GM10248 (cell line): ENCODE measurements at places on chromosomes 6 and 20.
A peak's percentile ranks its signal among the peaks of the same experiment; 100 is the strongest.

DNA sequence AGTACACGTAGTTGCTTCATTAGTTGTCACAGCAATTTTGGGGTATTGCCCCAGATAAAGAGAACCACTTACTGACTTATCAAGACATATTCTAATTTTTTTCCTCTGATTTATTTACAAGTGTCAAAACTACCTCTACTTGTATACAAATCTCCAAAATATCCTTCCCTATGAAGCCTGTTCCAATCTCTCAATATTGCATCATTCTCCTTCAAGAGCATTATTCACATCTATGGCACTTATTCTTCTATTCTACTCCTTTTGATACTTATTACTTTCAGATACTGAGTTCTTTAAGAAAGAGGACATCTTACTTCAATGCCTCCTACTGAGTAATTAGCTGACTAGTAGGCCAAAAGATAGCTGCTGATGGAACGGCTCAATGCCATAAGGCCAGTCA, 105.2 kb downstream of the SMLR1 start:
- DNase-seq = no peak

DNA sequence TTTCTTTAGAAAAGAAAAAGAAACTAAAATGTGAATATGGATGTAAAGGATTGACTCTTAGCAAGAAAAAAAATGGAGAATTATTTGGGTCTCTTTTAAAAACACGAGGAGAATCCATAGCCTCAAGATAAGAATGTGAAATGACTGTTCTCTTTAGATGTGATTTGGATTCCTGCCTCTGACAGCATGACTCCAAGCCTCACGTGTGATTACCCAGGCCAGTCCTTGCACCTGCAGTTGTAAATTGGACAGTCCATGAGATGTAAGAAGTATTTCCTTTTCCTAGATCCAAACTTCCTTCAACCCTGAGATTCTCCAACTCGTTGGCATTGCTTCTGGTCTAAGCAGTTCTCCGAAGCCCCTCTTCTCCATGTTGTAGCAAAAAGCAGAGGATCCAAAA, 31.9 kb downstream of the SLC2A12 start:
- no peak for DNase-seq

DNA sequence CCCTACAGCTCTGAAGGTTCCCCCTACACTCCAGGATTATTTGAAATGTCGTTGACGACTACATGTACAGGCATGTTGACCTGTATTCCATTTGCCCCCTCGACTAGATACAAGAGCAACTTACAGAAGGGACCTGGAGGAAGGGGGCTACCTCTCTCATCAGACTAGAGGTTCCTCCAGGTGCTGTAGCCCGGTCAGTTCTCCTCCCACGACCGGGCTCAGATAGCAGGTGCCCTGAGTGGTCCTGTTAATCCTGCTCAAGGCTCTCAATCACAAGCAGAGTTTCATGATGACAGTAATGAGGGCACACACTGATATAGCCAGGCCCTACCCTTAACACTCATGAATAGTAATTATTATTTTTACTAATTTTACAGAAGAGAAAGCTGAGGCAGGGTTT, 36.5 kb downstream of the KCNK5 start:
- DNase-seq = no peak

DNA sequence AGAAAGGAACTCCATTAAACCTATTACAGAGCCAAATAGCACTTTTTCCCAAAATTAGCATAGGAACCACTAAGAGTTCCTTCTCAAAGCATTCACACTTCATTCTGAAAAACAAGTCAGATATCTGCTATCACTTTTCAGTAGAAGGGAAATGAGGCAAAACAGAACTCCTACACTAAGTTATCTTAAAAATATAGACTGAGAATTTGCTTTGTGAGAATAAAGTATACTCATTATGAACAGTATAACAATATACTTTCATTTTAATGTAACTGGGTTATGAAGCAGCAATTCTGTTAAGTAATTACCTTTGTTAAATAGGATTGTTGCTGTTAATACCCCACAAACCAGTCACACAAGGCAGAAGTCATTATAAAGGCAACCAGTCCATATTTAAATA, 8.7 kb downstream of the MTRF1L start:
- DNase-seq = no peak

GRCh38 chr6:68069921-68070710, 565.0 kb upstream of the ADGRB3 start:
- no peak for DNase-seq

- no peak for DNase-seq
Observed at GRCh38 chr6:4130357-4130987, 4.9 kb downstream of the ECI2 start.

DNA sequence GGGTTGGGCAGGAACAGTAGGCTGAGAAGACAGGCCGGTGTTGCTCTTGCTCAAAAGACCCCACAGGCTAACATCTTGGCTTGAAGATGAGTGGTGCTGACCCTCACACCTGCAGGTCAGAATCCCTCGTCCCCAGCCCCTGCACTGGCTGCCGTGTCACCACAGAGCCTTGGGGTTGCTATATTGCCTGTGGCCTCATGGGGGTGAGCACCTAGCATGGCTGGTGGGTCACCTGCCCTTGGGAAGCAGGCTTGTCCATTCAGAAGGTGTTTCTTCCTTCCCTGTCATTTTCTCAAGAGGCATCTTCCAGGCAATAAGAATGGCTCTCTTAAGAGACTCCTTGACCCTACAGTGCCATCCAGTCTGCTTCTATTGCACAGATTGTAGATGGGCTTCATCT, 7.7 kb downstream of the SLC22A16 start:
- no peak for DNase-seq

GRCh38 chr6:150492941-150493340, 106.7 kb upstream of the PLEKHG1 start:
- DNase-seq = no peak

- DNase-seq = no peak
Observed at GRCh38 chr6:91637217-91637616, 1050.3 kb upstream of the MAP3K7 start.

DNA sequence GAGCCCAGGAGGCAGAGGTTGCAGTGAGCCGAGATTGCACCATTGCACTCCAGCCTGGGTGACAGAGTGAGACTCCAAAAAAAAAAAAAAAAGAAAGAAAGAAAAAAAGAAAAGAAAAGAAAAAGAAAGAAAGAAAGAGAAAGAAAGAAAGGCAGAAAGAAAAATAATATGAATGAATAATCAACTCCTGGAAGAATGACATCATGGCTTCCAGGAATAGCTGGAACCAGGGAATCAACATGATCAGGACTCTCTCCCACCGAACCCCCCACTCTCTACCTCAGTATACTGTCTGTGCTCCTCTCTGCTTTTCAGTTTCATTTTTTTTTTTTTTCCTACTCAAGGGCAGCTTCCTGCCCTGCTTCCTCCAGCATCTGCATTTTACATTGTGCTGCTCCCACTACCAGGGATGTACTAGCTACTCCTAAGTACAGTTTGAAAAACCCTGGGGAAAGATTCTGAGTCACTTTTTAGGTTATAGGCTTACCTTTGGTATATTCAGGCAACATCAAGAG, 19.7 kb upstream of the MTCL3 start:
- DNase-seq = no peak

GRCh38 chr6:157077251-157077650, 246.1 kb downstream of the TMEM242 start:
- DNase-seq = no peak

GRCh38 chr6:38493931-38494547, 145.7 kb downstream of the BTBD9 start:
- DNase-seq = peak; percentile 30

DNA sequence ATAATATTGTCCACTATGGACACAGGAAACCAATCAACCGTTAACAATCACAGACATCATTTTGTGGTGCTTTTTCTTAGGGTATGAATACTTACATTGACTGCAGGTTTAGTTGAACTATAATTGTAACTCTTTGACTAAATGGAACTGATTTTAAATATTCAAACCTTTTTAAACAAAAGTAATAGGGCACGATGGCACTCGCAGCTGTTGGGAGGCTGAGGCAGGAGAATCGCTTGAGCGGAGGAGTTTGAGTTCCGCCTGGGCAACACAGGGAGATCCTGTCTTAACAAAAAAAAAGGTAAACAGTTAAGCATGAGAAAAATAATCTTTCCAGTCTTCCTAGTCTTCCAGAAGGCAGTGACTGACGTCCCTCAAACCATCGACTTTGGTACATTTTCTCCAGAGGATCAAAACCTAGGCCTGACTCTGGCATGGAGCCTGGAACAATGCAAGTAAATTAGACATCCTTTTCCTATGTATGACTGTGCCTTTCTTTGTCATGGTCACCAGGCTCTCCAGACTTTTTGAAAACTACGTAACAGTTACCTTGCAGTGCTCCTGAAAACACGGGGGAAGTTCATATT, 16.6 kb upstream of the PRDM13 start:
- no peak for DNase-seq
